CD4-positive, CD25-positive, alpha-beta regulatory T cell (primary cell): ENCODE measurements at places on chromosomes 16 and 17.

DNA sequence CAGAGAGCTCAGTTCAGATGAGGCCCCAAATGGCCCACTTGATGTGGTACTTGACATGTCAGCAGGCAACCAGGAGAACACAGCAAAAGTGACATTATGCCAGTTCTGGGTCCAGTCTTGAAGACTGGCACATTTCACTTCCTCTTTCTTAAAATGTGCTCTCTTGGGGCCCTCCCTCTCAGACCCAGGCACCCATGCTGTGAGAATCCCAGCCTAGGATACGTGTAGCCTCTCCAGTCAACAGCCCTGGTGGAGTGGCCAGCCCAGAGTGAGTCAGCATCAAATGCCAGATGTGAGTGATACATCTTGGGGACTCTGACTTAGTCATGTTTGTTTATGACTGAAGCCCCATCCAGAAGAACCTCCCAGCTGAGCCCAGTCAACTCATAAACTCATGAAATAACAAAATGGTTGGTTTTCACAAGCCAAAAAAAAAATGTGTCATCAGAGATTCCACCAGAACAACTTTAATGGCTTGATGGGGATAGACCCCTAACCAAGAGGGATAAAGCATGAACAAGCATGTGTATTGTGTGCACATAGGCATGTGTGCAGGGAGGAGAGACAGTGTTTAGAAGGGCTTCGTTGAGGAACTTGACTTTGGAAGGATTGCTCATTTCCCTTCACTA lies 82.5 kb upstream of the TNRC6C start:
- H3K4me1 ChIP-seq: peaks cover 48% of the 10 kb centered on the region
- no peak for DNase-seq
- H3K36me3 ChIP-seq: no peaks in the 10 kb centered on the region
- H3K27ac ChIP-seq: no peak overlapping the region

DNA sequence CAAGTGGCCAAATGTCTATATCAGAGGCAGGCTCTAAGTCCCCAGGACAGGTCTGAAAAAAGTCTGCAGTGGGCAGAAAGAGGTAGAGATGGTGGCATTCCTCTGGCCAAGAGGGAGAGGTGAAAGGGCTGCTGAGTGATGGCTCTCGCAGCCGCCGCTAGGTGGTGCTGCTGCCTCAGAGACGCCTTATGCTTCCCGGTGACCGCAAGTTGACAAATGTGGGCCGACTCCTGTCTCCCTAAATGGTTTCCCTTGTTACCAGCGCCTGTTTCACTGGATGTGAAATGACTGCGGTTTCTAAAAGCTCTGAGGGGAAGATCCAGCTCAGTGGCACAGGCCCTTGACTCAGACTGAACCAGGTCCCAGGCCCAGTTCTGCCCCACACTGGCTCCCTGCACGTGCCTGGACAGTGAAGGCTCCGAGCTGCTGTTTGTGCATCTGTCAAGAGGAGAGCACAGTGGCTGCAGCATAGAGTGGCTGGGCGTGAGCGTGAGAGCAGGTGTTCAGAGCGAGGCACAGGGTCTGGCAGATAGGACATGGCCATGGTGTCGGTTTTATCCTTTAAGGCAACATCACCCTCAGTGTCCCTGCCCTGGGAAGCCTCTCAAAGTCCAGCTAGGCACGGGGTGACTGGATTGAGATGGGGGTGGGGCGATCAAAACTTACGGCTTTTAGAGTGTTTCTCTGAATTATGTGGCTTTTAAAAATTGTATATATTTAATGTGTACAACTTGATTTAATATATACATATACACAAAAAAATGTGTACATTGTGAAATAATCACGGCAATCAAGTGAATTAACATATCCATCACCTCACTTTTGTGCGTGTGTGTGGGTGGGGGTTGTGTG lies 19.9 kb downstream of the CLEC16A start:
- H3K4me3 ChIP-seq: peak overlapping the region; percentile 66
- peaks cover 23% of the 10 kb centered on the region for H3K4me1 ChIP-seq
- H3K27me3 ChIP-seq: no peaks in the 10 kb centered on the region
- H3K27ac ChIP-seq: peak overlapping the region; percentile 84

DNA sequence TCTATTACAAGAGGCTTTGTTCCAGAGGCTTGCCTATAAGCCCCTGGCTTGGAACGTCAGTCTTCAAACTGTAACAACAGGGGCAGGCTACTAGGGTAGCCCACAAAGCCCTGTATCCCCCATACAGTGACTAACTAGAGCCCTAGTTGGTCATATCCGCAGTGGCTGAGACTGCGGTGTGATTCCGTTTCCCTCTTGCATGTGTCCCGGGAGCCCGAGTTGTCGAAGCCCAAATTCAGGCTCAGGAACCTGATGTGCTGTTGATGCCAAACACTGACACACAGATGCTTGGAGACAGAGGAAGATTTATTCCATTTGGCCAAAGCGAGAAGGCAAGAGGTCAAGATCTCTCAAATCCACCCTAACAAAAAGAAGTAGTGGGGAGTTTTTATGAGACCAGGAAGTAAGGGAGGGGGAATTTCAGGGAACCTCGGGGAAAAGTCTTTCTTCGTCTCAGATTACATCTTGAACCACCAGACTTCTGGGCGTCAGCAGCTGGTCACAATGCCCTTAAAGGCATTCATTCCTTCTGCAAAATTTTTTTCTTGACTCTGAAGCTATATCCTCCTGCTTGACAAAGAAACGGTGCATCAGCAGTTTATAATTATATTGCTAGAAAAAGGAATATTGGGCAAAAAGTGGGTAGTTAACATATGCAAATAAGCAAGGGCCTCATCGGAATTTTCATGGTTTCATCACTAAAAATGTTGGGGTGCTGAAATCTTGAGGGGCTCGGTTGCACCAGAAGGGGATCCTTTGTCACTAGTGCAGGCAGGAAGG lies 879 bp downstream of the SLFN5 start:
- peak overlapping the region; percentile 96 for H3K27ac ChIP-seq
- H3K27me3 ChIP-seq: no peaks in the 10 kb centered on the region
- peak overlapping the region; percentile 93 for H3K4me3 ChIP-seq
- DNase-seq: peak; percentile 47
- peaks cover 20% of the 10 kb centered on the region for H3K36me3 ChIP-seq

- H3K4me1 ChIP-seq: no peaks in the 10 kb centered on the region
- no peaks in the 10 kb centered on the region for H3K36me3 ChIP-seq
- H3K4me3 ChIP-seq: no peak overlapping the region
- no peak overlapping the region for H3K27ac ChIP-seq
- no peak for DNase-seq
Observed at GRCh38 chr17:73278049-73278464, 16.4 kb upstream of the CPSF4L start.

- no peak for DNase-seq
- H3K4me1 ChIP-seq: no peaks in the 10 kb centered on the region
- no peak overlapping the region for H3K4me3 ChIP-seq
- no peaks in the 10 kb centered on the region for H3K27me3 ChIP-seq
- H3K27ac ChIP-seq: no peak overlapping the region
Observed at GRCh38 chr17:31283841-31284240, 13.2 kb downstream of the OMG start.

GRCh38 chr17:63140255-63140654 lies 174.2 kb downstream of the TANC2 start:
- H3K27ac ChIP-seq: no peak overlapping the region
- H3K36me3 ChIP-seq: no peaks in the 10 kb centered on the region
- no peak overlapping the region for H3K4me3 ChIP-seq
- no peaks in the 10 kb centered on the region for H3K27me3 ChIP-seq
- no peak for DNase-seq
- H3K4me1 ChIP-seq: no peaks in the 10 kb centered on the region

- no peak overlapping the region for H3K27ac ChIP-seq
- H3K36me3 ChIP-seq: peaks cover 69% of the 10 kb centered on the region
- no peaks in the 10 kb centered on the region for H3K27me3 ChIP-seq
- H3K4me1 ChIP-seq: no peaks in the 10 kb centered on the region
Observed at GRCh38 chr17:67107171-67107570, 62.8 kb downstream of the CACNG1 start.

DNA sequence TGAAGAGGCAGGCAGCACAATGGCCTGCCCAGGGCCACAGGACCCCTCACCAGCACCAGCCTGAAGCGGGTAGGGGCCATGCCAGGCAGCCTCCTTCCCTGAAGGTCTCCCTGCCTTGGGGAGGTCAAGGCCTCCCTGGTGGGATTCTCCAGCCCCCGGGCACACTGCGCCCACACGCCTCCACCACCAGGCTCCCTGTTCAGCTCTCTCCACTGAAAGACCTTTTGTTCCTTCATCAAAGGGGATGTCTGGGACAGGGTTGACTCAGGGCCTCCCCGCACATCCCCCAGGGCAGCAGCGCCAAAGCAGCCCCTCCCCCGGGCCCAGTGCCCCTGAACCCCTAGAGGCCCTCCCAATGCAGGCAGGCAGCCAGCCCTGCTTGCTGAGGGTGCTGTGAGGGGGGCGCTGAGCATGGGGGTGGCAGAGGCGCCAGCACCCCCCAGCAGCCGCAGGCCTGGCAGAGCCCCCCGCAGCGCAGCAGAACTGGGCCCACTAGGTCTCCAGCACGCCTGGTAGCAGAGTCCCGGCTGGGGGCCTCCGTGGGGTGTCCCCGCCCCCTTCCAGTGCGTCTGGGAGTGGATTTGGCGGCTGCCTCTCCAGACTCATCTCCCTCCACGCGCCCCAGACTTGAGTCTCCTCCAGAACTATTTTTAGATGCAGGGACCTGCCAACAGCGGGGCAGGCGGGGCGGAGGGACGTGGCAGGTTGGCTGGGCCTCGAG lies 13.1 kb downstream of the BCAR1 start:
- H3K4me3 ChIP-seq: no peak overlapping the region
- DNase-seq: no peak
- no peaks in the 10 kb centered on the region for H3K4me1 ChIP-seq
- no peaks in the 10 kb centered on the region for H3K36me3 ChIP-seq

DNA sequence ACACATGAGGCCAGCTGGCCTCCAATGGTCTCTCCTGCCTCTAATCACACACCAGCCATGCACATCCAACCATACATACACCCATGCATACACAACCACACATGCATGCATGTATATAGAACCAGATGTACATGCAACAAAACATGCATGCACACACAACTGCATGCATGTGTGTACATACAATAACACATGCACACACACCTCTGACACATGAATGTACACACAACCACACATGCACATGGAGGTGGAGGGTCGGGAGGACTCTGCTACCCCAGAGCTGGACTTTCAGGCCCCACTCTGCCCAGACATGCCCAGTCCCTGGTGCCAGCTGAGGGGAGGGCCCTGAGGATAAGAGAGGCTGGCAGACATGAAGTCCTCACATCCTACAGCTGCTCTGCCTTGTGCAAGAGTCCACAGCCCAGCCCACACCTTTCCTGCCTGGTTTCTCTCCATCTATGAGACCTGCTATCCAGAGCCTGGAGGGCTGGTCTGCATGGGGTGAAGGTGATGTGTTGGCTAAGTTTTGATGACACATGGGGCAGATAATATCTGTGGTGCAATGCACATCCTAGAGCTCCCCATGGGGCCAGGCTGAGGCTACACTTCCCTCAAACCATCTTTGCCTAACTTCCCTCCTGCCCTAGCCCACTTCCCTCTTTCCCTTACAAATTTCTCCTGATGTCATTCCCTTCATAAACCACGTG lies 50.9 kb upstream of the SDK2 start:
- H3K4me3 ChIP-seq: no peak overlapping the region
- no peak overlapping the region for H3K27ac ChIP-seq
- no peak for DNase-seq
- H3K36me3 ChIP-seq: no peaks in the 10 kb centered on the region
- no peaks in the 10 kb centered on the region for H3K27me3 ChIP-seq
- H3K4me1 ChIP-seq: no peaks in the 10 kb centered on the region

DNA sequence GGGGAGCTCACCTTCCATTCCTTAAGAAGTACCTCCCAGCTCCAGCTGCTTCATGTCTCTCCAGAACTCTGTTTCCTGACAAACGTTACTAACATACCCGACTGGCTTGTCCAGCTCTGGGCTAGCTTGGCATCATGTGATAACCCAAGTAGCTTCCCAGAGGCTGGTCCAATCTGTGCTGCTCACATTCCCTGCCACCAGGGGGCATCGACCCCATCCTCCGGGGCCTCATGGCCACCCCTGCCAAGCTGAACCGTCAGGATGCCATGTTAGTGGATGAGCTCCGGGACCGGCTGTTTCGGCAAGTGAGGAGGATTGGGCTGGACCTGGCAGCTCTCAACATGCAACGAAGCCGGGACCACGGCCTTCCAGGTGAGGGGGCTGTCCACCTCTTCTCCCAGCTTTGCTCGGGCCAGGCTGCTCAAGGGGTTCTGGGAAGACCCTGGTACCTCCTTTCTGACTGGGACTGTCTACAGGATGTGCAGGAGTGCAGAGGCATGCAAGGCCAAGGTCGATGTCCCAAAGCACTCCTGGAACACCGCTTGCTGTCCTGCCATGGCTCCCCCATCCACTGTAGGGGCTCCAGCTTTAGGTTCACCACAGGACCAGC lies 7.6 kb downstream of the EPX start:
- no peaks in the 10 kb centered on the region for H3K4me1 ChIP-seq
- H3K27ac ChIP-seq: no peak overlapping the region
- no peaks in the 10 kb centered on the region for H3K27me3 ChIP-seq
- peak; percentile 18 for DNase-seq
- H3K4me3 ChIP-seq: no peak overlapping the region
- H3K36me3 ChIP-seq: no peaks in the 10 kb centered on the region

DNA sequence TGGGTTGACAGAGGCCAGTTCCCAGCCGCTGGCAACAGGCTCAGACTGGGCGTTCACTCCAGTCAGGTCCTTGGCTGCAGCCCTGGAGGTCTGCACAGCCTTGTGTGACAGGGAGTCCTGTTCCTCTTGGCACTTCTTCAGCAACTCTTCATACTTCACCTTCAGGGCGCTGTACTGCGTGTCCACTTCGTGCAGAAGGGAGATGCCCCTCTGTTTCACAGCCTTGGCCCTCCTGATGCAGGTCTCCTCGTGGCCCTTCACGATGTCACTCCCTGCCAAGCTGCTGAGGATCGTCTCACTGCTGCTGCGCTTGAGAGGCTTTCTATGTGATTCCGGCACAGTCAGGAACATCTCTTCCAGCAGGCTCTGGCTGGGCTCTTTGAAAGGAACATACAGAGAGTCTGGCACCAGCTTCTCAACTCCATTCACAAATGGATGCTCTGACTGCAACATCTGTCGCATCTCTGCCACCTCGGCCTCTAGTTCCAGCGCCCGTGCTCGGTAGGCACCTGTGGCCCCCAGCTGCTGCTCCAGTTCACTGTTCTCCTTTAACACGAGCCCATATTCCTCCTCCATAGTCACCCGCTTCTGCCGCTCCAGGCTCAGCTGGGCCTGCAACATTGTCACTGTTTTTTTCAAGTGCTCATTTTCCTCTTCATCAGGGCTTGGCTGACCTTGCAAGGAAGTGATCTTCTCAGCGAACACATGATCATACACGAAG lies 27.2 kb downstream of the CDR2 start:
- H3K4me3 ChIP-seq: no peak overlapping the region
- H3K4me1 ChIP-seq: no peaks in the 10 kb centered on the region
- peaks cover 68% of the 10 kb centered on the region for H3K36me3 ChIP-seq
- no peaks in the 10 kb centered on the region for H3K27me3 ChIP-seq
- no peak overlapping the region for H3K27ac ChIP-seq
